Fibroblast of skin of right biceps (primary cell): ENCODE measurements at places on chromosomes 3 and 15.

- DNase-seq: no peak
Measured at GRCh38 chr3:129793942-129794310, 99.6 kb downstream of the TMCC1 start.

DNA sequence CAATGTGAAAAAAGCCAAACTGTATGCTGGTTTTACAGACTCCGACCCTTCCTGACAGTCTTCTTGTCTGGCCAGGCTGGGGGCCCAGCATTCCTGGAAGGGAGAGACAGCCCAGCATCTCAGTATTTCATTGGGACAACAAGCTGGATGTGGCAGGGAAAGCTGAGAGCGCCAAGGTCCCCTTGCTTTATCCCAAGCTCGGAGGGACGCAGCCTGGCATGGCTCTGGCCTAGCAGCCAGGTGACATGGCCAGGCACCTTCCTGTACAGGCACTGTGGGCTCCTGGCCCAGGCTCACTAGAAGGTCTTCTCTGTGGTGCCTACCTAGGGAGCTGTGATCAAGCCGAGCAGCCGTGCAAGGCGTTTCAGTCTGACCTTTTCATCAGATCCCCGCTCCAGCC lies 33.0 kb downstream of the UMPS start:
- no peak for DNase-seq

- DNase-seq: no peak
Measured at GRCh38 chr15:27479296-27480140, 508.5 kb downstream of the GABRG3 start.

- DNase-seq: no peak
Measured at GRCh38 chr3:128491941-128492670, 895 bp downstream of the GATA2 start.

DNA sequence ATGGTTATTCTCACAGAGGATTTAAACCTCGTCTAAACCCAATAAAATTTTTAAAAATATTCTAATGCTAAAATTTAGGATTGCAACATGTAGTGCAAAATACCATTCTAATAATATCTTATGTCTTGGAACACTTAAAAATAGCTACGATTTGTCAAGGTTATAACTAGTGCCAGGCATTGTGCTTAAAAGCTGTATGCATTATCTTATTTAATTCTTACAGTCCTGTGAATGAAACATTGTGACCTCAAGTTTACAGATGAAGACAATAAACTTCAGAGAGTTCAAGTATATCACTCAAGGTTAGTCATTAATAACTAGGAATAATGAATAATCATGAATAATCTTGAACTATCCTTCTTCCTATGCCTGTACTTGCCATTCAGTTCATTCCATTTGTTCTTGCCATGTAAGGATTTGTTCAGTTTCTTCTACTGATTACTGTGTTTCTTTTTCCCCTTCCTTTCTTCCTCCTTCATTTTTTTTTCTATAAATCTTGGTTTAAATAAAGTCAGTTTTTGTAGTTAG lies 897.6 kb upstream of the NR2F2 start:
- DNase-seq: no peak

DNA sequence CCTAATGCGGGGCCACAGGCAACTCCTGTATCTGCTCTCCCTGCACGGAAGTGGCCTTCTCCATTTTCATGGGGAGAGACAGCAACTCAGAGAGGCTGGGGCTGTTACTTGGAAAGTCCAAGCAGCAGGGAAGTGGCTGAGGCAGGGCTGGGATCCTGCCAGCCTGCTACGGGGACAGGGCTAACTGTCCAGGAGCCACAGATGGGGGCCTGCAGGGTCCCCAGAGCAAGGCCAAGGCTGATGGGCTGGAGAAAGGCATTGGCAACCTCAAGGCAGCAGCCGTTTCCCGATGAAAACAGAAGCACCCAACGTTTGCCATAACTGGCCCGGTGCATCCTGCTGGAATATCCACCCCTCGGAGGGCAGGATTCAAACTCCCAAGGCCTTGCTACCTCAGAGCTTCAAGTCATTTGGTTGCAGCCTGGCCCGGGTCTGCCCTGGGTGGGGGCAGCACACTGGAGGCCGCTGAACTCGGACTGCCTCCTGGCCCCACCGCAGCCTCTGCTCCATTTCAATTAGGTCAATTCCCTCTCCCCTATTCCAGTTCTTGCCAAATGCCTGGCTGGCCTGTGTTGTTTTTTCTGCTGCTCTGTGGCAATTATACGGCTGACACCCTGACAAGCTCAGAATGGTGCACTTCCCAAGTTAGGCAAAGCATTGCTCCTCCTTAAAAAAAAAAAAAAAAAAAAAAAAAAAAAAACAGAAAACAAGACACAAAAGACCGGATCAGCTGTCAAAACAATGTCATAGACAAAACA lies 143.5 kb downstream of the NUP210 start:
- no peak for DNase-seq

GRCh38 chr15:29568840-29569532 lies 253.3 kb downstream of the TJP1 start:
- DNase-seq: peak; percentile 12

- no peak for DNase-seq
Measured at GRCh38 chr3:49427586-49427985, 1.5 kb downstream of the NICN1 start.

DNA sequence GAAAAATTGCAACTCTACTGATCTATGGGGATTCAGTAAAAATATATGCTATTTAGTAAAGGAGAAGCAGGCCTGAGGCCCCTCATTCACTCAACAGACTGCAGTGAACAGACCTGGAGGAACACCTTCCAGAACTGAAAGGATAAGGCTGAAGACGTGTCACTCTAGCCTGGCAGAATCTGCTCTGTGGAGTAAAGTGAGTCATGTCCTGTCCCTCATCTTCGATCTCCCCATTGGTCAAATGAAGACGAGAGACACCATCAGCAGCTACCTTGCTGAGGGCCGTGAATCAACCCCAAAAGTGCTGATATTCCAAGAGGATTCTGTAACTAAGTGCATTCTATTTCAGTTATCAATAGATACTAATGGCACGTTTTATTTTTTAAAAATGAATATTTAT lies 359.7 kb downstream of the FGF12 start:
- no peak for DNase-seq

DNA sequence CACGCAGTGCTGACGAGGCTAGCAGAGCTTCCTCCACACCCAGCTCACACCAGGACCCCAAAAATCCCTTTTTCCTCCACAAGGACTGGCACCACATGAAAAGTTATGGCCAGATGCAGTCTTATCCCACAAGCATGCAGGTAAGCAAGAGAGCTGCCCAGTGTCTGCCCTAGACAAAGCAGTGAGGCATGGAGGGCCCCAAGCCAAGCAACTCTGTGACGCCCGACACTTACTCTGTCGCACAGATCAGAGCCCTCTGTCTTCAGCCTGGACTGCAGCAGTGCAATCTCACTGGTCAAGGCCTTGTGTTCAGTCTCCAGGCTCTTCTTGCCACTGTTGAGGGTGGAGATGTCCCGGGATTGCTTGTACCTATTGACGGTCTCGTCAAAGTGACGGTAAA lies 28.7 kb downstream of the RPN1 start:
- no peak for DNase-seq

GRCh38 chr3:39101022-39101689 lies 6.3 kb downstream of the GORASP1 start:
- peak; percentile 31 for DNase-seq

- DNase-seq: no peak
Measured at GRCh38 chr15:28131946-28132345, 32.8 kb upstream of the OCA2 start.

GRCh38 chr3:193317682-193318300 lies 60.8 kb downstream of the ATP13A5 start:
- no peak for DNase-seq

DNA sequence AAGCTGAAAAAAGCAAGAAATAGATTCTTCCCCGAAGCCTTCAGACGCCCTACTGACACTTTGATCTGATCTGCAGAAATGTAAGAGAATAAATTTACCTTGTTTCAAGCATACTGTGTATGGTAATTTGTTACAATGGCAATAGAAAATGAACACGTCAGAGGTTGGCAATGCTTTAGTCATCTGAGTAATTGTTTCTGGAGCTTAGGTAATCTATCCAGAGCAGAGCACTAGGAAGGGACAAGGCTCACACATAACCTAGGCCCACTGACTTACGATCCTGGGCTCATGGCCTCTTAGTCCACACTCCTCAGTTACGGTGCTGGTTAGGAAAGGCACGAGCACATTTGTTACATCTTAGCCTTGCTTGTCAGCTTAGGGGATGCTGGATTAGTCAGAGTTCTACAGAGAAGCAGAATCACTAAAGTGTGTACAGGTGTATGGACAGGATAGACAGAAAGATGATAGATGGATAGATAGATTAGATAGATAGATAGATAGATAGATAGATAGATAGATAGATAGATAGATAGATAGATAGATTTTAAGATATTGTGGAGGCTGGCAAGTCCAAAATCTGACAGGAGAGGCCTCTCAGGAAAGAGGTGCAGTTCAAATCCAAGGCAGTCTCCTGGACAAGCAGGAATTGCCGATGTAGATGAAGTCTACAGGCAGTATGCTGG lies 46.8 kb upstream of the TBC1D23 start:
- DNase-seq: peak; percentile 40

- DNase-seq: peak; percentile 48
Measured at GRCh38 chr3:187777331-187777941, 32.2 kb upstream of the BCL6 start.

GRCh38 chr3:38039101-38039898 lies at the start of gene DLEC1:
DLEC1 (plus strand) TSS chr3:38039208; CDS start chr3:38039226, 18 bp downstream.
- DNase-seq: peak; percentile 62

DNA sequence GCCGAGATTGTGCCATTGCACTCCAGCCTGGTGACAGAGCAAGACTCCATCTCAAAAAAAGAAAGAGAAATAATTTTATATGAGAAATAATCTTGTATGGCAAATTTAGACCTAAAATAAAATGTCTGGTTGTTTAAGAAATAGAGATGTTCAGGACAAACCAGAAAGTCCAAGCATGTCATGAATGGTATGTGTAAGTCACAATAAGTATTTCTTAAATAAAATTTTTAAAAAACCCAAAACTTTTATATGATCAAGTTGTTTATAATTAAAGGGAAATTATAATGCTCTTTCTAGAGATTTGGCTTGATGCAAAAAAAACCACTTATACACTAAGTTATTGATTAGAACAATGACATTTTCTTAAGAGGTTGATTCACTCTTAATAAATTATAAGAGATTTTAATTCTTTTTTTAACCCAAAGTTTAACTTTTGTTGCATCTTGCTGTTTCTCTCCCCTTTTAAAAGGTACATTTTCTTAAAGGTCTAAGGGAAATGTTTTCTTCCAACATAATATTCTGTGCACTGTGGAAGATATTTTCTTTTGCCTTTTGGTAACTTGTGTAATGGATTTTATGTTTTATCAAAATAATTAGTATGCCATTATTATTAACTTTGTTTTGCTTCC lies 105.7 kb downstream of the RTP4 start:
- DNase-seq: peak; percentile 14

GRCh38 chr3:146530609-146531008 lies 13.8 kb downstream of the PLSCR1 start:
- DNase-seq: no peak

- no peak for DNase-seq
Measured at GRCh38 chr3:121768452-121768851, 18.9 kb upstream of the GOLGB1 start.

DNA sequence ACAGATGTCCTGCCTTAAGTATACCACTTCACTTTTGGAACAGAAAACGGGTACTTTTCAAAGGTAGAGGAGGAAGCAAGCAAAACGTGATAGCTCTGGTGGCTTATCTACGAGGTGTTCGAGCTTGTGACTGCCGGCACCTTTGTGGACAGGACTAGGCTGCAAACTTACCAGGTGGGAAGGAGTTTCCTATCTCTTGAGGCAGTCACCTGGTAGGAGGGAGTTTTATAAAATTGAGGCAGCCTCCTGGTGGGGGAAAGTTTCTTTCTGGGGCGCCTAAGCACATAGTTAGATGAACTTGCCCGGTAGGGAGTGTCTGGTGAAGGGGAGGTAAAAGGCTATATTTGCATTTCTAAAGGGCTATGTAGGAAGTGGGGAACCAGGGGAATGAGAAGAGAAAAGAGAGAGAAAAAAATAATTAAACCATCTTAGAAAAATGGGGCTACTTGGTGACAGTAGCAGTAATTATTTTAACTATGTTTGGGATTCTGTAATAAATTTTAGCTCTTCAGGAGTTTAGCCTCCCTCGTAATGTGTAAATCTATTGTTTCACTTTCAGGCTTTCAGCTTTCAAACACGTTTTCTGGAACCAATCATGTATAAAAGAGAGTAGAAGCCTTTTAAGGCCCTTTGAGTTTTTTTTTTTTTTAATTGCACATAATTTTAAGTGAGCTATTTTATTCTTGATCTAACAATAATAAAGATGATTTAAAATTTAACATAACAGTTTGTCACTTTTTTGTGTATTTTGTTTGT lies 131.0 kb downstream of the IL5RA start:
- DNase-seq: no peak

DNA sequence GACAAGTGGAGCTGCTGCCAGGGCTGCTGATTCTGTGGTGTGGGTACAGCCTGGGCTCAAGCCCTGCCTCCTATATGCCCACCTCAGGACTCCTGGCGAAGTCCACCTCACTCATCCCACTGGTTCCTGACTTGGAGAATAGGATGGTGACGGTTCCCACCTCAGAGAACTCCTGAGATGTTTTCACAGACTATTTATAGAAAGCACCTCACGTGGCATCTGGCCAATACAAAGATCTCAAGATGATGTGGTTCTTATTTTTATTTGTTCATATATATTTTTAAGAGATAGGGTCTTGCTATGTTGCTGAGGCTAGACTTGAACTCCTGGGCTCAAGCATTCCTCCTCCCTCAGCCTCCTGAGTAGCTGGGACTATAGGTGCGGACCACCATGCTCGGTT lies 236.9 kb upstream of the BHLHE40 start:
- no peak for DNase-seq

- DNase-seq: peak; percentile 83
Measured at GRCh38 chr3:72449551-72449950, 398.7 kb downstream of the SHQ1 start.

DNA sequence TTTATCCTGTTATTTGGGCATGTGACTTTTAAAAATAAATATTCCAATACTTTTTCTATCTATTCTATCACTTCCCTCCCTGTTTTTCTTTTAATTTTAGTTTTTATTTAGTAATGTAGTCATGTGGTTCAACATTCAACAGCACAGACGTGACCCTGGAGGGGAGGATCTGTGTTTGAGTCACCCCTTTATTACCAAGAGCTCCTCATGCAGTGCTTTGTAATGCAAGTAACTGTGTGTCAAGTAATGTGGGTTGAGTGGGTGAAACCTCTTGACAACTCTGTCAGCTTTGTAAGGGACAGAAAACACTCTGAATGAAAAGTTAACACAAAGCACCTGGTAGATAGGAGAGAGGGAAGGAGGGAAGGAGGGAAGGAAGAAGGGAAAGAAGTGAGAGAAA lies 89.7 kb upstream of the FGF12 start:
- DNase-seq: peak; percentile 71

- DNase-seq: no peak
Measured at GRCh38 chr3:105388176-105388575, 21.5 kb downstream of the ALCAM start.
